Stimulated activated CD8-positive, alpha-beta memory T cell treated with anti-CD3 and anti-CD28 coated beads, Interleukin-4, amount 100 ng/mL, for 1 hour (primary cell): ENCODE measurements at places on chromosomes 6 and 20.

GRCh38 chr6:170139531-170139930 is 151.3 kb downstream of the DLL1 start:
- DNase-seq = no peak

- DNase-seq = no peak
Measured at GRCh38 chr6:119749335-119749734, 399.8 kb upstream of the MAN1A1 start.

GRCh38 chr20:58523971-58524315 is 8.7 kb upstream of the APCDD1L start:
- DNase-seq = no peak

GRCh38 chr6:148166339-148166968 is 176.2 kb upstream of the SASH1 start:
- no peak for DNase-seq

DNA sequence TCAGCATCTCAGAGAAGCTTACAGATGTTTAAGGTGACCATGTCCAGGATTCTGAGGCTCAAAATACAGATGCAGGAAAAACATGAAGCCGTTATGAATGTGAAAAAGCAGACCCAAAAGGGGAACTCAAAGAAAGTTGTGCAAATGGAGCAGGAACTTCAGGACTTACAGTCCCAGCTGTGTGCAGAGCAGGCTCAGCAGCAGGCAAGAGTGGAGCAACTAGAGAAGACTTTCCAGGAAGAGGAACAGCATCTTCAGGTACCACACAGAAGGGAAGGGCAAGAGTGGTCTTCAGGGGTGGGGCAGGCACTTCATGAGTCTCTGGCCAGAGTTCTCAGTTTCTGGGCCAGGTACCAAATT is 15.2 kb downstream of the RNF8 start:
- DNase-seq = no peak

GRCh38 chr6:130615816-130616215 is 211.4 kb upstream of the SMLR1 start:
- DNase-seq = no peak

DNA sequence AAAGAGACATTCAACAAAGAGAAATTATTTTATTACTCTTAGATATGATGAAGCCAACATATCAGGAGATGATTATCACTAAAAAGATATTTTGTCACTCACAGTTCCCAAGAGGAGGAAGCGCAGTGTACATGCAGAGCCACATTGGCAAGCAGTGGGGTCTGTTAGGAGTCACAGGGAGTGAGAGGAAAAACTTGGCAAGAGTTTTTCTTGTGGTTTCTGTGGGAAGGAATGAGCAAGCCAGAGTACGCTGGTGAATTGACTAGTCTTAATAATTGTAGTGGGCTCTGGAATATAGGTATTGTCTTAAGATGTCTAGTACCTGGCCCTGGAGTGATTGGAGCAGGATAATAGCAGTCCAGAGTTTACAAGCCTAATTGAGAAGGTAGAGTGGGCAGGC is 1095.2 kb downstream of the GRIK2 start:
- DNase-seq = no peak

GRCh38 chr6:124741341-124741740 is 220.9 kb upstream of the RNF217 start:
- DNase-seq = no peak

GRCh38 chr20:25549172-25549773 is 36.1 kb downstream of the NINL start:
- no peak for DNase-seq

DNA sequence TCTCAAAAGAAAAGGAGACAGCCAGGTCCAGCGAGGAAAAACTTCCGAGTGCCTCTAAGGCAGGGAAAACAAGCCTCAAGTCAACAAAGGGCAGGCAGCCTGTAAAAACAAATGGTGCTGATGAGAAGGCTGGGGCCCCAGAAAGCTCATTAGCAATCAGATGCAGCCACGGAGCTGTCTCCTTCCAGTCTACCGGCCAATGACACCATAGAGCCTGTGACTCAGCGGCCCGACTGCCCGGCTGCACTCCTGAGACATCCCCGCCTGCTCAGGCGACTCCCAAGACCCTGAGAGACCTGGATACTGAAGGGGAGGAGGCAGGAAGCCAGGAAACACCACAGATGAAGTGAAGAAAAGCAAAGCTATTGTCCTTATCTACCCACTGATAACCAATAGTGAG is 120.1 kb upstream of the HDDC2 start:
- DNase-seq = no peak

DNA sequence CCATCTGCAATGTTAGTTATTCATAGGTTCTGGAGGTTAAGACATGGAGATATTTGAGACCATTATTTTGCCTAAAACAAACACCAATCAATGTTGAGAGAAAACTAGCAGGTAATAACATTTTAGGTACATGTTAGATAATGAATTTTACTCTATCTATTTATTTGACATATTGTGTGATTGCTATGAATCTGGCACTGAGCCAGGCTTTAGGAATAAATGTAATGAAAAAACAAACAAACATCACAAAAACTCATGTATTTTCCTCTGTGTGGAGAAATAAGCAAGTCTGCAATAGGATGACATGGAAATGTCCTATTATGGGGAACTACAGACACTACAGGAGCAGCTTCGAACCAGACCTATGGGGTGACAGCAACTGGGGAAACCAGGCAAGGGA is 57.8 kb downstream of the OPN5 start:
- no peak for DNase-seq

DNA sequence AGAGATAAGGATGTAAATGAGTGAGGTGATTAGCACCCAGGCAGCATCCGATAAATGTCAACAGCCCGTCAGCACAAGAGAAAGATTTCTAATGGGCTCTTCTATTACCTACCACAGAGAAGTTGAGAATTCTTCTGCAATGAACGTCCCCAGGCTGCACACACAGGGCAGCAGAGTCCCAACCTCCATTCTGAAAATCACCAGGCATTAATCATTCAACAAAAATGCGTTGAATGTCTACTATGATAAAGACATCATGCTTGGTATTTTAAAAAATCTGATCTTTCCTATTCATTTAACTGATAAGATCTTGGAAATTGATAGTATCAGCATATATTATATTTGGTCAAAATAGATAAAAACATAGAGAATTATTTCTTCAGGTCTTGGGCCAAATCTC is 59.5 kb upstream of the VGLL2 start:
- no peak for DNase-seq

- no peak for DNase-seq
Measured at GRCh38 chr6:162372106-162372505, 355.5 kb downstream of the PRKN start.
